ENCODE measurements at places on chromosomes 16 and 17.

- DNase-seq, result no peak
Measured at GRCh38 chr16:89646906-89647305, 10.6 kb downstream of the CHMP1A start.

GRCh38 chr17:39208136-39208535 is 8.1 kb downstream of the RPL19 start:
- no peak for DNase-seq

- DNase-seq, result peak; percentile 53
Measured at GRCh38 chr17:18043491-18043890, 4.3 kb downstream of the GID4 start.

- DNase-seq, result no peak
Measured at GRCh38 chr17:48549281-48549630, 4.3 kb upstream of the HOXB2 start.

DNA sequence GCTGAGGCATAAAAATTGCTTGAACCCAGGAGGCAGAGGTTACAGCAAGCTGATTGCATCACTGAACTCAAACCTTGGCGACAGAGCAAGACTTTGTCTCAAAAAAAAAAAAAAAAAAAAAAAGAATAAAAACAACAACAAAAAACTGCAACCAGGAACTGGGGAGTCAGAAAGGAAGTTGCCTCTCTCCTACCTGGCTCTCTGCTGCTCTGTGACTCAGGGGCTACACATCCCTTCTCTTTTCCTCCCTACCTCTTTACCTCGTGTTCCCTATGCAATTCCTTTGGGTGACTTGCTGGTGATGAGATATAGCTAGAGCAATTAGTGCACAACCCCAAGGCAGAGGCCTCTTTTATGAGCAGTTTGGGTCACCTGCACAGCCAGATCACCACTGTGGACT is 95.9 kb downstream of the ABCC1 start:
- DNase-seq, result no peak

- DNase-seq, result no peak
Measured at GRCh38 chr17:50424996-50425681, 879 bp upstream of the ACSF2 start.

- DNase-seq, result no peak
Measured at GRCh38 chr17:66985338-66986237, 21.1 kb downstream of the CACNG4 start.

DNA sequence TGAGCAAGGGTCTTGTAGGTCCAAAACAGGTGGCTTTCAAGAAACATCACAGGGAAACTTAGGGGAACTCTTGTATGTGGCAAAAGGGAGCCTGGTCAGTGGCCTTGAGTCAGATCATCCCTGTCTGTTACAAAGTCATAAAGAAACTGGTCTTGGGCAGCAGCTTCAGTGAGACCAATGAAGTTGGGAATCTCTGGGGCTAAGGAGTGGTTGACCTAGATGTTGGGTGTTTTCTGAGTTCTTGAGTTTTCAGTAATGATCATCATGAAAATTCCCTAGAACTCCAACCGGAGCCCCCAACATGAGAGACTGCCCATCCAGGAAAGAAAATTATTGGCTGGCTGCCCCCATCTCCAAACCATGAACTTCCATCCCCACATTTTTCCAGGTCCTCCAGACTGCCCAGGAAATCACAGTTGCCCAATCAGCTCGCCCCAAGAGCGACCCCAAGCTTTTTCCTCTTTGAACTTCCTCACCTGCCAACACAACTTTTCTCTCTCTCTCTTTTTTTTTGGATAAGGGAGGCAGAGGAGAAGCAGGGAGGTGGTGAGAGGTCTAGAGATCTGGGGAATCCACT is 3.9 kb downstream of the CCR7 start:
- DNase-seq, result no peak

GRCh38 chr16:53892155-53892554 is 188.2 kb downstream of the FTO start:
- peak; percentile 77 for DNase-seq

- no peak for DNase-seq
Measured at GRCh38 chr16:82582975-82583374, 43.8 kb upstream of the CDH13 start.

- DNase-seq, result no peak
Measured at GRCh38 chr17:27418366-27418615, 38.0 kb upstream of the KSR1 start.

GRCh38 chr17:36931697-36932382 is 5.4 kb upstream of the LHX1 start:
- no peak for DNase-seq

- peak; percentile 80 for DNase-seq
Measured at GRCh38 chr17:79793924-79794304, 3.0 kb downstream of the CBX8 start.

- DNase-seq, result no peak
Measured at GRCh38 chr17:19897090-19897837, 29.5 kb upstream of the ULK2 start.

- DNase-seq, result peak; percentile 40
Measured at GRCh38 chr17:6420173-6420641, 14.7 kb downstream of the AIPL1 start.

DNA sequence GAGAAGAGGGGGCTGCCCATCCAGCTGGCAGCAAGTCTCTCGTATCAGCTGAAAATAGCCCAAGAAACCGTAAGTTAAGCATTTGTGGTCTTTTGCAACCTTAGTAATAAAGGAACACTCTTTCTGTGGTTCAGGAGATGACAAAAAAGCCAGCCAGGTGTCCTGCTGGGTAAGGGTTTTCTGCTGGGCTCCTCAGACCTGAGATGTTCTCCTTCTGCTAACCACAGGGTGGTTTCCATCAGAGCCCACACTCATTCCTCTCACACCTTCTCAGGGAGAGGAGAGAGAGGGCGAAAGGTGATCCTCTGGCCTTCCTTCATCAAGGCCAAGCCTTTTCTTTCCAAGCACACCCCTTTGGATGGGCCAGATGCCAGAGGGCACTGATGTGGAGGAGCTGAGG is 70.7 kb downstream of the TEX14 start:
- no peak for DNase-seq

- no peak for DNase-seq
Measured at GRCh38 chr17:61065263-61065773, 334.3 kb upstream of the TBX2 start.

- DNase-seq, result no peak
Measured at GRCh38 chr17:55624772-55625433, 97.8 kb downstream of the TMEM100 start.

DNA sequence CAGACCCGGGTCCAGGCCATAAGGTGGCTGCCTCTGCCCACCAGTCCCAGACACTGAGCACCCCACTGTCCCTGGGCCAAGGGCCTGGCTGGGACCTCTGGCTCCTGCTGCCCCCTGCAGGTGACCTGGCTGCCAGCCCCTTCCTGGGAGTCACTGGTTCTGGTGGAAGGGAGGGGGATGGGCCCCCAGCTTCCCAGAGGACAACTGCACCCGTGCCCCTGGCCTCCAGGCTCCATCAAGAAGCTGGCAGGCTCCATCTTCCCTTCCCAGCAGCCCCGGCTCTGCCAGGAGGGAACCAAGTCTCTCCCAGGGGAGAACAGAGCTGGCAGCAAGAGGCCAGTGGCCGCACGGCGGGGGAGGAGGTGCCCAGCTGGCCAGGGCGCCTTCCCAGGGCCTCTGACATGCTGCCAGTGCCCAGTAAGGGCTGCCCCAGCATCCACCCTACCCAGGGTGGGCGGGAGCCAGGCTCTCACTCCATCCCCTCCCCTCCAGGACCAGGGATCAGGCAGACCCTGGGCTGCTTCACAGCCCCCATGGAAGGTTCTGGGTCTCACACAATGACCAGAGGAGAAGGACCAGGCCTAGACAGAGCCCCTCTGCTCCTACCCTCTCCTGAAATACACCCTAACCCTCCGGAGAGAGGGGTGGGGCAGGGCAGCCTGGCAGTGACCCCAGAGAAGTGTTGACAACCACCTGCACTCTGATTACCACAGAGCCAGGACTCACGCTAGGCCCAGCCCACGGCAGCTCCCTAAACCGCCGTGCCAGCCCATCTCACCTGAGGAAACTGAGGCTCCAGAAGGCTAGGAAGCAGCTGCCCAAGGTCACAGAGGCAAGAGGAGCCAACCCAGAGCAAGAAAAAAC is 3.6 kb downstream of the CLUH start:
- DNase-seq, result no peak

DNA sequence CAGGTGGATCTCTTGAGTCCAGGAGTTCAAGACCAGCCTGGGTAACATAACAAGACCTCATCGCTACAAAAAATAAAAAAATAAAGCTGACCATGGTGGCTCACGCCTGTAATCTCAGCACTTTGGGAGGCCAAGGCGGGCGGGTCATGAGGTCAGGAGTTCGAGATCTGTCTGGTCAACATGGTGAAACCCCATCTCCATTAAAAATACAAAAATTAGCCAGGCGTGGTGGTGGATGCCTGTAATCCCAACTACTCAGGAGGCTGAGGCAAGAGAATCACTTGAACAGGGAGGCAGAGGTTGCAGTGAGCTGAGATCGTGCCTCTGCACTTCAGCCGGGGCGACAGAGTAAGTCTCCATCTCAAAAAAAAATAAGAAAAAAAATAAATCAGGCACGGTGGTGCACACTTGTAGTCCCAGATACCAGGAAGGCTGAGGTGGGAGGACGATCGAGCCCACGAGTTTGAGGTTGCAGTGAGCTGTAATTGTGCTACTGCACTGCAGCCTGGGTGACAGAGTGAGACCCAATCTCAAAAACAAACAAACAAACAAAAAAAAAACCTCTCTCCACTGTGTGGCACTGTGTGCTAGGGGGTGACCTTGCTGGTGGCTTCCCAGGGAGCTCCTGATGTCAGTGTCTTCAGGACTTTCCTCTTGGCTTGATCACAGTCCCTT is 19.8 kb upstream of the MAPK3 start:
- DNase-seq, result no peak

DNA sequence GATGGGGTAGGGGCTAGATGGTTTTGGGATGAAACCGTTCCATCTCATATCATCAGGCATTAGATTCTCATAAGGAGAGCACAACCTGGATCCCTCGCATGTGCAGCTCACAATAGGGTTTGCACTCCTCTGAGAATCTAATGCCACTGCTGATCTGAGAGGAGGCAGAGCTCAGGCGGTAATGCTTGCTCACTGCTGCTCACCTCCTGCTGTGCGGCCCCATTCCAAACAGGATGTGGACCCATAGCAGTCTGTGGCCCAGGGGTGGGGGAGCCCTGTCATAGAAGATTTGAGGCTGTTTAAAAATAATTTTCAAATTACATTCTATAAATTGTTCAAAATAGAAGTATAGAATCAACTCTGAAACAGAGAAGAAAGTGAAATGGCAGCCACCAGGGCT is 50.8 kb downstream of the PHKB start:
- DNase-seq, result peak; percentile 27
